ENCODE measurements at places on chromosomes 5 and 9.

GRCh38 chr9:107367727-107368502, 84.8 kb downstream of the RAD23B start:
- no peak for DNase-seq

GRCh38 chr5:179171251-179171815, 111.2 kb downstream of the ZNF354C start:
- DNase-seq, result peak; percentile 73

- no peak for DNase-seq
Observed at GRCh38 chr9:38092200-38092524, 23.1 kb upstream of the SHB start.

DNA sequence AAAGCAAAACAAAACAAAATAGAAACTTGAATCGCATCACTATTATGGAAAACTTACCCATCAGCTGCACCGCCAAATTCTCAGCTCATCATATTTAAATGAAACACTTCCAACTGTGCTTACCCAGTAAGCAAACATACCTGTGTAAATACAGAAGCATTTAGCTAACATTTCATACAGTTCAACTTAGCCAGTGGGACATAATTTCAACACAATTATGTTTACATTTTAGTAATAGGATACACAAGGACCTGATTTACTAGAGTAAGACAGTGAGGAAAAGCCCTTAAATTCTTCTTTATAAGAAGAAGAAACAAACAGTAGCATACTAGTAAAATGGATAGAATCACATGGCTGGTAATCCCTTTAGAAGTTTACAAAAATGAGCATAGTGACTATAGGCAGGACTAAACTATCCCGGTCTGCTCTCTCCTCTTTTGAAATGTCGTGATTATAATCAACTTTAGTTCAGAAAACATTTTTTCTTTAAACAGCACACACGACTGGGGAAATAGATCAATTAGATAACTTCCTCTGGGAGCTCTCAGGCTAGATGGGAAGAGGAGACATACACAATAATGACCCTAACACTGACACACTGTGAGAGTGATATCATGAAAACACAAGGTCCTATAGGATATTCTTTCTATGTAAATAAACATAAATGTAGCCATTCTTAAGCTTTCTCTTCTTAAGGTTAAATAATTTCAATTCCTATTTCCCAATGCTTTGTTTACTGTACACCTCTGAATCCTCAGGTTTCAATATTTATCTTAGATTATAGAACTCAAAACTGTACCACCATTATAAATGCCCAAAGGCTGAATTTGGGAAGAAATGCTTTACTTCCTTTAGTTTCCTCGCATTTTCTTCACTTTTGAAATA, 15.9 kb upstream of the CDC20B start:
- DNase-seq, result no peak

GRCh38 chr5:73858776-73859175, 232.8 kb downstream of the ARHGEF28 start:
- no peak for DNase-seq

GRCh38 chr9:134055981-134056461, 11.8 kb downstream of the BRD3 start:
- DNase-seq, result no peak

DNA sequence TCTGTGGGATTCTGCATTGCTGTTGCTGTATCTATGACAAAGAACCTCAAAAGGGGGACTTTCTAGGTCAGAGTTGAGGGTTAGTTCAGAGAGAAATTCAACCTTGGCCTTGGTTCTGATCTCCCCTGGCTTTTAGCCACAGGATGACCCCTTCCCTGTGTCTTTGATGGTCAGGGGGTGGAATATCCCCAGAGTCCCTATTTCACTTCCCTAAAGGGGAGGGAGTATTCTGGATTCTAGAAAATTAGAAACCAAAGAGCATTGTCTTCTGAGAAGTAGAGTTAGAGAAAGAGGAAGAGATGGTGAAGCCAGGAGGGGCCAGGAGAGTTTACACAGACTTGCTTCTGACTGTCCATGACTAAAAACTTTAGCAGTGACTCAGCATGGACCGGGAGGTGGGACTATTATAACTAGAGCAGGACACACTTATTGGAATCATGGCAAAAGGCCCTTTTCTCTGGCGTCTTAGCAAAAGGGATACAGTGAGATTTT, 56.2 kb upstream of the LPAR1 start:
- DNase-seq, result no peak

DNA sequence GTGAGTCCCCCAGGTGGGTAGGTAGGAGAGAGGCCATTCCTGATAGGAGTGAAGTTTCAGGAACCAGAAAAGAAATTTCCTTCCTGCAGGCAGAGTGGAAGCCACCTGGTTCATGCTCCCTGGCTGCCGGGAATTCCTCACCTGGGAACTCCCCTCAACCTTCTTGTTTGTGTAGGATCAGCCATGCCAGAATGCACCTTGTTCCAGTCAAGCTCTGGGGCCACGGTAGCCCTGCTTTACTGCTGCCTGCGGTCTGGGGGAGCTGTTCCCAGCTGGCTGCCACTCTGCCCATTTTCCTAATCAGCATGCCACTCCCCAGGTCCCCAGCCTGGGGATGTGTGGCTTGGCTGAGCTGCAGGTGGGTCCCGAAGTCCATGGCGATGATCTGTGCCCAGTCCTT, 18.7 kb upstream of the B4GALT1 start:
- DNase-seq, result no peak

DNA sequence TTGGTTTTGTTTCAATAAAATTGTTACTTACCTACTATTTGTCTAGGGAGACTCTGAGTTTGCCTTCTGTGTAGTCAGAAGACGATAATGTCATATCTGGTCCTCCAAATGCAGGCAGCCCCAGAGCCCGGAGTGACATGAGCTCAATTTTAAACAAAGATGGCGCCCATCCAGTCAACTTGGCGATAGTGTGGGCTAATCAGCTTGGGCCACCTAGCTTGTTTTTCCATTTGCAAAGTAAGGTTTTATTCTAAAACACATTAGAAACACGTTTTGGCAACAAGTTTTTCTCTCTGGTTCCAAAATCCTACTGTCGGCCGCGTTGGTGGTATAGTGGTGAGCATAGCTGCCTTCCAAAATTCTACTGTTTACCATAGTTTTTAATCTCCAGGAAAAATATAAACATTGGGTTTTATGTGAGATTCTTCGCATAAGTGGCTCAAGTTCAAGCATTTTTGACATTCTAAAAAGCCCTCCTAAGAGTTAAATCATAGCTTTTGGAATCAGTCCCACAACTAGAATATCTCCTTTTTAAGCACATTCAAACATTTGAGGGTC, 13.2 kb downstream of the TSC1 start:
- no peak for DNase-seq

- DNase-seq, result no peak
Observed at GRCh38 chr5:57442080-57442839, 40.4 kb downstream of the ACTBL2 start.

DNA sequence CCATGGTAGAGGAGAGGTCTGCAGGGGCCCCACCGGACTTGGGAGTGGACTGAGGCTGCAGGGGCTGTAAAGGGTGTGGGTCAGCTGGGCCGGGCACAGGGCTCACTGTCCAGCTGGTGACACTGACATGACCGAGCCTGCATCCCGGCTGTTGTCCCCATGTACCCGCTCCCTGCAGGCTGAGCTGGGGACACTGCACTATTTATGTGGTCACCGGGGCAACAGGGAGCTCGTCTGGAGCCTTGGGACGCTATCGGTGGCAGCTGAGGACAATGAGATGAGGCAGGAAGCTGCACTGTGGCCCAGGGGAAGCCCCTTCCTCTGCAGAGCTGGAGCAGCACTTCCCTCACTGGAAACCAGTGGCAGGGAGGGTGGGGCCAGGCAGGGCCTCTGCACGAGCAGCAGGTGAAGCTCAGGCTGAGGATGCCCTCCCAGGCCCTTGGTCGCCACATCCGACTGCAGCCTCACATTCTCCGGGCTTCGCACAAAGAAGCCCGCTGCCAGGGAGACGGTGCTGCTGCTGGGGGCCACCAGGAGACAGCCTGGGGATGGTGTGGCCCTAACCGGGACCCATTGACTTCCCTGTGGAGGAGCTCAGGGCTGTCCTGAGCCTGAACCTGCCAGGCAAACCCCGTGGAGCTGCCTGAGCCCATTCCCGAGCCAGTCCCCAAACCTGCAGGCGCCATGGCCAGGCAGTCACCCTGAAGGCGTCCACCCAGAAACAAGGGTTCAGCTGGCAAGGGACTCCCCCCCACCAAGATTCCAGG, 26.4 kb downstream of the ZDHHC11B start:
- no peak for DNase-seq

DNA sequence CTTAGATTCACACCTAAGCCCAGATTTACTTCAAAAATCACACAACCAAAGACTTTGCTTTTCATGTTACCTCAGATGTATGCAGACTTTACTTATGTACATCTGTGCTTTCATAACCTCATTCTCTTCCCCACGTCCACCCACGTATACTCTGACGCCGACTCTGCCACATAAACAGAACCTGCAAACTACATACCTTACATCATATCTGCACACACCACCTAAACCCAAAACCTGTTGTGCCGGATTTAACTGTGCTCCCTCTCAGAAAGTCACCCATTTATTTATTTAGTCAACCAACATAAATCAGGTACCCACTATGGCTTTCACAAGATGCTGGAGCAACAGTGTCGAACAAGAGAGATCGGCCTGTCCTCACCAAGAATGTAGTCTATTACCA, 1.0 kb upstream of the DPYSL3 start:
- DNase-seq, result no peak

GRCh38 chr9:123360161-123361085, 4.4 kb downstream of the CRB2 start:
- DNase-seq, result peak; percentile 96

DNA sequence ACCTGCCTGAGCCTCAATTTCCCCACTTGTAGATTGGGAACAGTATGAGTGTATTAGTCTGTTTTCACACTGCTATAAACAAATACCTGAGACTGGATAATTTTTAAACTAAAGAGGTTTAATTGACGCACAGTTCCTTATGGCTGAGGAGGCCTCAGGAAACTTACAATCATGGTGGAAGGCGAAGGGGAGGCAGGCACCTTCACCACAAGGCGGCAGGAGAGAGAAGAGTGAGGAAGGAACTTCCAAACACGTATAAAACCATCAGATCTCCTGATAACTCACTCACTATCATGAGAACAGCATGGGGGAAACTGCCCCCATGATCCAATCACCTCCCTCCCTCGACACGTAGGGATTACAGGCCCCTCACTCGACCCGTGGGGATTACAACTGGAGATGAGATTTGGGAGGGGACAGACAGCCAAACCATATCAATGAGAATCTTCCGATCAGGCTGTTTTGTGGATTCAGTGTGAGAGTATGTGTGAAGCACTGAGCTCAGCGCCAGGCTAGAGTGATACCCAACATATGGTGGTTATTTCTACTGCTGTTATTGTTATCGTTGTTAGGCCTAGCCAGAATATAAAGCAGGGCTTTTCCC, 14.6 kb upstream of the LMX1B start:
- no peak for DNase-seq

- DNase-seq, result no peak
Observed at GRCh38 chr9:21626493-21626892, 144.4 kb upstream of the IFNE start.

DNA sequence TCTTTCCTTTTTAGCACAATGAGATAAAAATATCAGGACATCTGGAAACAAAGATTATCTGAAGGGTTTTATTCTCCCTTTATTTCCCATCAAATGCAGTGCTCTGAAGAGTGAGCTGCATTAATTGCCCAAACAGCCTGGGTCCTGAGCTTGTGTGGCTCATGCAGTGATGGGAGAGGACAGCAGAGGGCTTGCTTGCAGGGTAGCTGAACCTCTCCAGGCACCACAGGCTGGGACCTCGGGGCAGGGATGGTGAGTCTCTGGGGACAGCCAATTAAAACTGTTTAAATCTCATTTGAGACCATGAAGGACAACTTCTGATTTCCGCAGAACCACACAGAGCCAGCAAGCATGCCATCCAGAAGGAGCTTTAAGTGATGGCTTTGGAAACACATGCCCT, 71.2 kb downstream of the PLAC8L1 start:
- no peak for DNase-seq

- DNase-seq, result no peak
Observed at GRCh38 chr9:70159630-70160029, 99.1 kb upstream of the SMC5 start.

- no peak for DNase-seq
Observed at GRCh38 chr5:51484326-51484725, 101.1 kb downstream of the ISL1 start.

- DNase-seq, result no peak
Observed at GRCh38 chr5:161988077-161988476, 79.5 kb upstream of the GABRG2 start.

DNA sequence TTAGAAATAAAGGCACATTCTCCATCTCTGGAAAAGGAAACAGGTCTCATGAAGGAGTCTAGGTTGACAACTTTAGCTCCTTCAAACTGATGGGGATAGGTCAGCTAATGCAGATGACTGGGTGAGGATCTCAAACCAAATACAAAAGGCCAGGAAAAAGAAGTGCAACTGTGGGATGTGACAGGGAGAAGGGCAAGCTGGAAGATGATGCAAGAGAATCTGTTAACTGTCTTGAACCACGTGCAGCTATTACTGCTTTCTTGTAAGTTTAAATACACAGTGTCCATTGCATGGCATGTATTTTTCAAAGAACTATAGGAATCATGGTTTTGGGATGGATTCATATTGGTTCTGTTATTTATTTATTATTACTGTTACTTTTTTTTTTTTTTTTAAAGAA, 331.8 kb downstream of the NDUFS4 start:
- DNase-seq, result no peak

DNA sequence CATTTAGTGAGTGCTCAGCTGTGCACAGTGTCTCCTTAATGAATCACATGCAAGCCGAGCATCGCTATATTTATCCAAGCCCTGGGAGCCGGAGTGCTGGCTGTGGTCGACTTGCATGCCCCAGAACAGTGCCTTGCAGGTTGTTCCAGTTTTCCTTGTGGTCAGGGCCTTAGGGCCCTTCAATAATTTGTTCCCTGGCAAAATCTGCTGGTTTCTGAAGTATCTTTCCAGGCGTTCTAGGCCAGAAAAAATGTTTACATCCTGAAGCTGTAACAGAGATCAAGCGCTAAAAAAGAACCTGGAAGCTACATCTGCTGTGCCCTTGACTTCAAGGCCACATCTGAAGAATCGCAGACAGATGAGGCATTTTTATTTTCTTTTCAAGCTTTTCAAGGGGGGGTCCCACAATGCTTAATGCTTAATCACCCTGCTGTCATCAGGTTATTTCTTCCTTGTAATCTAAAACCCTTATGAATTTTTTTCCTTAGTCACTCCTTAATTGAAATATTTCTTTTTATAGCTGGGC, 105.8 kb downstream of the DOCK2 start:
- peak; percentile 88 for DNase-seq

DNA sequence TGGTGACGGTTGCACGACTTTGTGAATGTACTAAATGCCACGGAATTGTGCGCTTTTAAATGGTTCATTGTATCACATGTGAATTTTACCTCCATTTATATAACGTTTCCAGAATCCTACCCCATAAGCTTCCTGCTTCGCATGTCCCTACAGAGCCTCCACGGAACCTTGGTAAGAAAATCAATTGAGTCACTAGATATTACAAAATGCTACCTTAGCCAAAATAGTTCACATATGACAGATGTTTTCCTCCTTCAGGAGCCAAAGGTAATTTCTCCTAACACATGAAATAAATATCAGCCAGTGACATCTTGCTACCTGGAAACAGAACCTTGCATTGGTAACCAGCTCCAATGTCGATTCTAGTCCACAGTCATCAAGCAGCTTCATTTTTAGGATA, 125.1 kb downstream of the TTLL11 start:
- no peak for DNase-seq

- DNase-seq, result peak; percentile 65
Observed at GRCh38 chr9:89313842-89314241, 2.8 kb downstream of the CKS2 start.

- DNase-seq, result no peak
Observed at GRCh38 chr9:104775574-104775936, 11.6 kb downstream of the NIPSNAP3B start.

GRCh38 chr5:132471151-132471907, 19.2 kb downstream of the IRF1 start:
- DNase-seq, result no peak

GRCh38 chr5:41368158-41368557, 142.2 kb downstream of the PLCXD3 start:
- no peak for DNase-seq
